ENCODE measurements at places on chromosomes 3 and 15.

DNA sequence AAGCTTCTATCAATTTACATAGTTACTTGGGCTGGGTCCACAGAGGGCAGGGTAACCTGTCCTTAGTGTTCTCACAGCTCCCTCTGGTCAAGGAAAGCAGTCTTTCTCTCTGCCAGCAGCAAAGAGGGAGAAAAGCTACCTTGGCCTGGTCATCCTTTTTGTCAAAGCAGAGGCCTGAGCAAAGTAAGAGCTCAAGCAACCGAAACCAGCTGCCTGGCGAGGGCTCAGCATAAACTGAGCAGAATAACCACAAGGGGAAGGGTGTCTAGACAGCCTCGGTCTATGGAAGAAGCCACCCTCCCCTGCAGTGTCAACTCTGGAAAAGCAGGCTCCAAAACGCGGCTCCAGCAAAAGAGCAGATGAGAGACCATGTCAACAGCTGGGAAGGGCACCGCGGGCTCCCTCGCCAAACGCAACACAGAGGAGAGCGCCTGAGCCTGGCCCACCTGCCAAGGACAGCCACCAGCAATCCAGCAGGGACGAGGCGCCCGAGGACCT, 17.4 kb downstream of the LRIG1 start:
- no peak for DNase-seq

GRCh38 chr3:136728918-136729317, 23.3 kb downstream of the STAG1 start:
- no peak for DNase-seq

DNA sequence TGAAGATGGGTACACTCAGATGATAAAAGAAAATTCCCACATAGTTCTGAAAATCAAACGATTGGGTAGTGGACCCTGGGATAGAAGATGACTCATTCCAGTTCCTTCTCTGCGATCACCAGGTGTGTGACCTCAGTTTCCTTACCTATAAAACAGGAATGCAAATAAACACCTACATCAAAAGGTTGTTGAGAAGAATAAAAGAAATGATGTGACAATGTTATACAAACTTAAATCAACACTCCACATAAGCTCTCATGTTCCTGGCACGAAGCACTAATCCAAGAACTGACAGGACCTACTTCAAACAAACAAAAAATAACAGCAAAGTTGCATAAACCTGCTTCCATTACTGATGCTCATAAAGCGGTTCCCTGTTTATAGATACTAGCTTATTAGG, 69.2 kb downstream of the RORA start:
- no peak for DNase-seq

DNA sequence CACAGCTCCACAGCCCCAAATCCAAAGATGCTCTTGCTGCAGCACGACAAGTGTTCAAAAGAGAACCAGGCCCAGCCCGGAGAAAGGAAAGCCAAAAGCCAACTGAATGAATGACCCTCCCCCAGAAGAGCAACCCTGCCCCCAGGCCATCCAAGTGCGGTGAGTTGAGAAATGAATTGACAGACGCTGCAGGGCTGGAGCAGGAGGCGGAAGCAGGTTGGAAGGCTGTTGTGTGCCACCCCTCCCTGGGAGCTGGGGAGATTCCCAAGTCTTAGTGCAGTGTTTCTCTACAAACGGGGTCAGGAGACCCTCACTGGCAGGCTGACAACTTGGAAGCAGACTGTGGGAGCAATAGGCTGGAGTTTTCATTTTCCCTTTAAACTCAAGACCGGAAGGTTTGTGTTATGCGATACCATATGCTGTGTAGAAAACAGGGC, 3.5 kb upstream of the SPTBN5 start:
- DNase-seq: no peak

GRCh38 chr3:46979958-46980497, 562 bp downstream of the NBEAL2 start:
- no peak for DNase-seq

DNA sequence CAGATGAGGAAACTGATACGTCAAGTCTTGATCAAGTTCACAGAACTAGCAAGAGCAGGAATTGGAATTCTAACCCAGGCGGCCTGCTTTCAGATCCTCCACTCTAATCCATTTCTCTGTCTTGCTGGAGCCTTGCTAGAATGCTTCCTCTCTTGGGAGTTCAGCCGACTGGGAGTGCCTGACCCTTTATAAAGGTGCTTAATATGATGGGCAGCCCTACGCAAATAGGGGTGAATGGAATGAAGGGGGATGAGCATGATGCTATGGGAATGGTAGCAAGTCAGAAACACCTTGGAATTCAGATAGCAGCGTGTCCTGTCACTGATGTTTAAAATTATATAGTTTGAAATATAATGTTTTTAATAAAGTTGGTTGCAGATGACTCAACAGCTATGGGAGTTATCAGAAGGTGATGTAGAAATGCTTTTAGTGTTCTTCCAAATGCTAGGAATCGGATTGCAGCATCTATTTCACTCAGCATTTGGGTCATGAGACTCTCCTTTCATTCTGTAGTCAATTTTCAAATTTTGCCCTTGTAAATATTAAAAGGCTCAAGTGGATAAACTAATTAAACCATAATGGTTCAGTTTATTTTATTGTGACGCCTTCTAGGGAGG, 150.7 kb downstream of the FNDC3B start:
- no peak for DNase-seq

DNA sequence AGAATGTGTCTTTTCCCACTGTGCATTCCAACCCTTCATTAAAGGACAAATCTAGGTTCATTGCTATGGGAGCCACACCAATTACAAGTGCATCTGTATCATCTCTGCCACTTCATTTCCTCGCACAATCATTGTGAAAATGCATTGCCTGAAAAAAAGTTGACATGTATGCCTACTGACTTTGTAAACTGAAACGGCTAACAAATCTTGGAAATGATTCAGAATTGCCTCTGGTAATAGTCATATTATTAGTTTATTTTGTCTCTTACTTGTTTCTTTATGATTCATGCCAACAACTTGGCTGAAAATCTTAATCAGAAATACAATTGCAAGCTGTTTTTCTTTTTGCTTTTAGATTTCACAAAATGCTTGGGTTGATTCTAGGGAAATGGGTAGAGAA, 497.1 kb downstream of the ZIC1 start:
- no peak for DNase-seq

- no peak for DNase-seq
These were observed 15.2 kb downstream of the LDHAL6B start for GRCh38 chr15:59221511-59222505.

DNA sequence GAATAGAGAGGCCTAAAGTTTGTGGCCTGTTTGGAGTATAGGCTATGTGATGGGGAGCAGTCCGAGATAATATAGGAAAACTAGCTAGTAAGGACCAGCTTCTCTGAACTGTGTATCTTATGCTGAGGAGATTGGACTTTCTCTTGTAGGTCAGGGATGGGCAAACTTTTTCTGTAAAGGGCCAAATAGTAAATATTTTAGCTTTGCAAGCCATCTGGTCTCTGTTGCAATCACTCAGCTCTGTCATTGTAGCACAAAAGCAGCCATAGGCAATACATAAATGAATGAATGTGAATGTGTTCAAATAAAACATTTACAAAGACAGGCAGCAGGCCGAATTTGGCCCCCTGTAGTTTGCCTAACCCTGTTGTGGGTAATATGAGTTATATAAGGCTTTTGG, 24.5 kb downstream of the TMOD3 start:
- no peak for DNase-seq

DNA sequence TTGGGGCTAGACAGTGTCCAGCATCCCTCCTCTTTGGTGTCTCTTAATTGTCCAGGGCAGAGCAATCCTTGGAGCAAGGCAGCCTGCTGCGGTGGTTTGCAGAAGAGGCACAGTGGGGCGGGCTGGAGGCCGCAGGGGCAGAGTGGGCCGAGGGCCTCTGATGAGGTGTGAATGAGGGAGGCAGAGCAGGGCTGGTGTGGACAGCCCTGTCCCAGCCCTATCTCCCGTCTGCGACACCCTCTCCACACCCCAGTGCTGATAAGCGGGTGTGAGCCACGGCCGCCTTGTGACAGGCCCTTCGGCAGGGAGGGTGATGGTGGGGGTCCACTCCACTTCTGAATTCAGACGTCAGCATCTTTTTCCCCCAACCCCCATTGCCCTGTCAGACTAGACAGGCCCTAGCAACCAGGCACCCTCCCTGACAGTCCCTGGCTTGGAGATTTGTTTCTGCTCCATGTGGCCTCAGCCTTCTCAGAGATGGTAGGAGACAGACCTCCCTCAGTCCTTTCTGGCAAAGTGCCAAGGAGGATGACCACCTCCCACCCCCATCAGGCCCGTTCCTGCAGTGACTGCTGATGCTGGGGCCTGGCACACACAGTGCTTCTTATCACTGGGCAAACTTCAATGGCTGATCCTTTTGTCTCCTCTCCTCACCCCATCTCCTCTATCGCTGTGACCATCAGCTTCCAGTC, 37.3 kb downstream of the EXOG start:
- no peak for DNase-seq

- DNase-seq: no peak
These were observed 112.1 kb upstream of the MRPS22 start for GRCh38 chr3:139231555-139232281.

GRCh38 chr3:25664812-25665314, at the start of gene TOP2B:
Gene TOP2B, minus strand, starts transcription at chr3:25664907. Its CDS starts 610 bp downstream, at chr3:25664297.
- peak; percentile 96 for DNase-seq

DNA sequence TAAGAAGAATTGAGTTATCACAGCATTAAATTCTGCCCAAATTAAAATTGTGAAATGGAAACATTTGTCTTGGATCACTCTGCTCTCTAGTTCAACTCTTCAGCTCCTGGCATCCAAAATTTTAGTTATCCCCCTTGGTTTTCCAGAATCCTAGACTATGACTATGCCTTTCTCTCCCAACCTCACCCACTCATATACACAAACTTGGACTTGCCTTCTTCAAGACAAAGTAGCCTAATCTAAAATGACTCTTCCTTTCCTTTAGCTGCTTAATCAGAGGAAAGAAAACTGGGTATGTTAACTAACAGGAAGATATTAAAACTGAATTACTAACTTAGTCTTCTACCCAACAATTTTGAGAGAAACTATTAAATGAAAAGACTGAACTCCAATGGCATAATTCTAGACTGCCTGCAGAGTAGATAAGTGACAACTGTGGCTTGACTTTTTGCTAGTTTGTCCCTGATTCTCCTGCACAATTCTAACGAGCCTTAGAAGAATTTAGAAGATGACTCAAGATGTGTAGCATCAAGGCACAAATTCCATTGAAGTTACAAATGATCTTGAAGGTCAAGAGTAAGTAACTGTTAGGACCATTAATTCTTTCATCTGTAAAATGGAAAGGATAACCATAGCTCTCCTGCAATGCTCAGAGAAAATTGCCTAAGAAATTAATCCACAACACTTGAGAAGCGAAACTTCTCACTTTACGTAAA, 5.2 kb upstream of the GOLIM4 start:
- DNase-seq: no peak

DNA sequence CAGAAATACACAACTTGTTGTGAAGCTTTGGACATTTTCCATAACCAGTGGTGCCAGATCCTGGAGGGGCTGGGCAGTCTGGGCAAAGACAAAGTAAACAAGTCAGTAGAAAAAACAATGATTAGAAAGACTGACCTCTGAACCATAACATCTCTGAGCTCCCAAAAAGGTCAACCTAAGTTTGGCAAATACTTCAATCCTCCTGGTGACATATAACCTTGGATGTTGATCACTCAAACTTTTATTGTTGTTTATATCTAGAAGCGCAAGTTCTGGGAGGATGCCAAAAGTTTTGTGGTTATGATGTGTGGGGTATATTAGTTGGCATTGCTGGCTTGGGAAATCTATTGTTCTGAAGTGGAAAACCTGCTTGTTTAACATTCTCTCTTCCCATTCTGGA, 257.7 kb downstream of the DIPK2A start:
- DNase-seq: no peak

- no peak for DNase-seq
These were observed 511.9 kb downstream of the ZIC1 start for GRCh38 chr3:147921051-147921450.

DNA sequence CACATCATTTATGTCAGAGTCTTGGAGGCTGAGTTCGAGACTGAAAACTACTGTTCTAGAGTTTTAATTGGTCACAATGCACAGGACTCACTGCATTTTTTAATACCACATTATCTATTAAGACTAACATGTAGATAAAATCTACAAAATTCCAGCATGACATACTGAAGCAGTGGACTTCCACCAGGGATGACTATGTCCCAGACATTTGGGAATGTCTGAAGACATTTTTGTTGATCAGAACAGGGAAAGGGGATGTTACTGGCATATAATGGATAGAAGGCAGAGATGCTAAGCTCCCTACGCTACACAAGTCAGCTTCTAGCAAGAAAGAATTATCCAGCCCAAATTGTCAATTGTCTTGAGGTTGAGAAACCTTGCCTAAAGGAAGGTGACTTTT, 419.0 kb upstream of the TGFBR2 start:
- DNase-seq: no peak

- DNase-seq: no peak
These were observed 257.7 kb downstream of the VGLL3 start for GRCh38 chr3:86733257-86733656.

DNA sequence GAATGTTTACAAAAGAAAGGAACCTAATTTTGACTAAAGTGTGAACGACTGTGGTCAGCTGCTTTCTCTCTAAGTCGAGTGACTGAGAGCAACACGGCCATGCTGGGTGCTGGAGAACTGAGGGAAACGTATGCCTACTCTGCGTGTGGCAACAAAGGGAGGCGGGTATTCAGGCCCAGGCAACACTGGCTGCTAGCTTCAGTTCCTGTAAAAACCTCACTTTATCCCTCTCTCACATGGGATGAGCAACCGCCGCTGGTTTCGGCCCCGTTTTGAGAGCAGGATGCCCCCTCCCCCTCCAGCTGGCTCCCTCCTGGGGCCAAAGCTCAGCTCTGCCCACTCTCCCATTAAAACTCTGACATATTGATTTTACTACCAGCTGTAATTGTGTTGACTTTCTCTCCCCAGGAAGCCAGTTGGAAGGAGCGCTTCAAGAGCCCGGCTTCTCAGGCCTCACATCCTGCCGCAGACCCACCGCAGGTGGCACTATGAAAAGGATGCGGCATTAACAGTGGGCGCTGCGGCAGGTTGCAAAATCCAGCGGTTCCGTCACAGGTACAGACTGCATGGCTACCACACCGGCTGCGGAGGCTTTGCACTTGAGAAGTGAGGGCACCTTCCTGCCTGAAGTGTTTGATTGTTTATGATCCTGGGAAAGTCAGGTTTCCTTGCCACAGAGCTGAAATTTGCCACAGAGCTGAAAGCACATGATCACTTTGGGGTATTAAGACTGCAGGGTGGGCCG, 12.7 kb downstream of the PLXND1 start:
- peak; percentile 53 for DNase-seq

GRCh38 chr3:9951126-9951525, 1.1 kb downstream of the PRRT3 start:
- DNase-seq: no peak

Measured in CD4-positive, alpha-beta T cell treated with Interleukin-4 for 1 hour (primary cell).